Body of pancreas (tissue), 4 donors: ENCODE measurements at places on chromosomes 13 and 19. TPM values are rescaled to one million over a fixed set of nuclear protein-coding genes. Genes with fewer than 3 reads are reported as not detected.

SHISA2 gene
- not detected for total RNA-seq

PROZ gene
- not detected for total RNA-seq

CCL25 gene
- total RNA-seq, result not detected

PPM1N gene
- not detected for total RNA-seq

UNC13A gene
- 2.6 TPM for total RNA-seq

ZNF729 gene
- total RNA-seq, result not detected

GRIN3B gene
- not detected for total RNA-seq
